Neural progenitor cell (in vitro differentiated cells): ENCODE measurements at places on chromosomes 2 and 18. TPM values are rescaled to one million over a fixed set of nuclear protein-coding genes. Genes with fewer than 3 reads are reported as not detected.

Gene PDE1A
- 0.06 TPM in 1 of 2 replicates, not detected in the other for total RNA-seq

DNA sequence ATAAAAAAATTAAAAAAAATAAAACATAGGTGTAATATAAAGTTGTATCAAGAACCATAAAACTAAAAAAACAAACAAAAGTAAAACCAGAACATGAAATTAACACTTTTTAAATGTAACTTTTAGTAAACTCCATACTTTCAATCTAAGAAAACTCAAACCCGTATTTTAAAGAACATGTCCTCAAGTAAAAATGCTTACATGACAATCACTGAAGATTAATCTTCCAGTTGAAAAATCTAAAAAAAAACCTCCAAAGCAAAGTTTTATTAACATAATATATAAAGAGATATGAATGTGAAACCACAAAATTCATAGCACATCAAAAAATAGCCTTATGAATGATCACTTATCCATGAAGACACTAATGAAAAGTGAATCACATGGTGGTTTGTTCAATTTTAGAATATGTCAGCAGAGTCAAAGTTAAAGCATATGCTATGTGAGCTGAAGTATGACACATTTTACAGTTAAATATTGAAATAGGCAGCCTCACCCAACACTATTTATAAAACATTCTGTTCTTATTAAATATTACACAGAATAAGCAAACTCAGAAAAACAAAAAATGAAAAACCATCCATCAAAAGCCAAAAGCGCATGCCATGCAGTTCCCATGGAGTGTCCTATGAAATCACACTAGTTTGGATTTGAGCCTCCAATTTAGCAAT lies 23.1 kb upstream of the CHAC2 start:
- DNase-seq, result no peak

DNA sequence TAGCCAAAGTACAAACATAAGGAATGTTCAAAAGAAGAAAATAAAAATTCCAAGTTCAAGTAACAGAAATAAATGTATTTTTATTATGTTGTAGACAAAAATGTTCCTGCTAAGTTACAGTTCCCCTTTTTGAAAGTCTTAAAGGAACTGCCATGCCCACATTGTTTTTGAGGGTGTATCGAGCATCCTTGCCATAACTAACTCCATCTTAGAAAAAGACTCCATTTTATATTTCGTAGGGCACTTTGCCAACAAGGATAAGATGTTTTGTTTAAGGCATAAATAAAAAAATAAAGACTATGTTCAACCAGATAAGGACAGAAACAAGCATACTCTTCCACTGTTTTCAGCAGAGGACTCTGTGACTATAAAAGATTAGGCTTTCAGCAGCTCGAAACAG lies 67.3 kb downstream of the TMEM237 start:
- DNase-seq, result no peak

Gene FBLN7
- total RNA-seq, result 7.8 and 18.4 TPM in 2 replicates

- no peak for DNase-seq
Observed at GRCh38 chr2:186205254-186205911, 280.7 kb upstream of the ZC3H15 start.
